DND-41 (cell line): ENCODE measurements at places on chromosomes 5 and 9.

GRCh38 chr5:6418679-6419276 is 29.9 kb upstream of the UBE2QL1 start:
- no peak for DNase-seq

DNA sequence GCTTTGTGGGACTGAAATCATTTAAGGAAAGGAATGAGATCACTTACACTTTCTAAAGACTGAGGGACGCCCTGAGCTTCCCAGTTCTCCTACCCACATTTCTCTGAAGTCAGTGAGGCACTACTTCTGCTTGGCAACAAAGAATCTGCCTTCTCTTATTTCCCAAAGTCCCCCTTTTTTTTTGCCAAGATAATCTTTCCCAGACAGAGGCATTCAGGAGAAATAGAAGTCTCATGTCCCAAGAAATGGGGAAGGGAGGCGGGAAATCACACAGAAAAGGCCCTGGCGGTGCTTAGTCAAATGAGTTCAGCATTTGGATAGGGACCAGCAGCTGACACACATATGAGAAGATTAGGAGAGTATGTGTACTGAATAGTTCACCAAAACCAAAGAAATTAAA is 159.7 kb downstream of the MUSK start:
- DNase-seq, result no peak

DNA sequence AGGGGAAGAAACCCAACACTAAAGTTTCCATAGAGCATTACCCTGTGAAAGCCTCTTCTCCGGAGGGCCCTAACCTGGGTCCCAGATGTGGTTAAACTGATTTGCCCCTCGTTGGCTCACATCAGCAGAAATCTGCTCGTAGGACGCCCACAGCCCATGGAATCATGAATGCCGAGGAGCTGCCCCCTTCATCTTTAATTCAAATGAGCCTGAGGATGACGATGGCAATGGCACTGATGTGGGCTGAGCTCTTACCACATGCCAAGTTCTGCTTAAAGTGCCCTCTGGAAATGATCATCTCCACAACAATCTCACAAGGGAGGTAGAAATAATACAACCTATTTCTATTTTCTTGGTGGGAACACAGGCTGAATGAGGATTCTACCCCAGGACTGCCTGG is 183.3 kb downstream of the FSTL4 start:
- DNase-seq, result no peak

GRCh38 chr5:33509036-33509435 is 68.3 kb downstream of the TARS1 start:
- DNase-seq, result no peak

- no peak for DNase-seq
Observed at GRCh38 chr9:1369297-1369696, 319.1 kb downstream of the DMRT2 start.

GRCh38 chr5:133683646-133684596 is 71.6 kb upstream of the FSTL4 start:
- DNase-seq, result no peak

- no peak for DNase-seq
Observed at GRCh38 chr9:130918101-130918825, 20.8 kb downstream of the FIBCD1 start.

DNA sequence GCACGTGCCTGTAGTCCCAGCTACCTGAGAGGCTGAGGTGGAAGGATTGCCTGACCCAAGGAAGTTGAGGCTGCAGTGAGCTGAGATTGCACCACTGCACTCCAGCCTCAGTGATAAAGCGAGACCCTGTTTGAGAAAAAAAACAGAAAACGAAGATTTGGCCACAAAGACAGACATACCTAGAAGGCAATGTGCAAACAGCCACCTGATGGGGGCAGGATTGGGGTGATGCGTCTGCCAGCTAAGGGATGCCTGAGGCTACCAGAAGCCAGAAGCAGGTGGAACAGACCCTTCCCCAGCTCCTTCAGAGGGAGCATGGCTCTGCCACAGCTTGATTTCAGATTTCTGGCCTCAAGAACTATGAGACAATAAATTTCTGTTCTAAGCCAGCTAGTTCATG is 2.9 kb downstream of the HIGD2A start:
- no peak for DNase-seq

DNA sequence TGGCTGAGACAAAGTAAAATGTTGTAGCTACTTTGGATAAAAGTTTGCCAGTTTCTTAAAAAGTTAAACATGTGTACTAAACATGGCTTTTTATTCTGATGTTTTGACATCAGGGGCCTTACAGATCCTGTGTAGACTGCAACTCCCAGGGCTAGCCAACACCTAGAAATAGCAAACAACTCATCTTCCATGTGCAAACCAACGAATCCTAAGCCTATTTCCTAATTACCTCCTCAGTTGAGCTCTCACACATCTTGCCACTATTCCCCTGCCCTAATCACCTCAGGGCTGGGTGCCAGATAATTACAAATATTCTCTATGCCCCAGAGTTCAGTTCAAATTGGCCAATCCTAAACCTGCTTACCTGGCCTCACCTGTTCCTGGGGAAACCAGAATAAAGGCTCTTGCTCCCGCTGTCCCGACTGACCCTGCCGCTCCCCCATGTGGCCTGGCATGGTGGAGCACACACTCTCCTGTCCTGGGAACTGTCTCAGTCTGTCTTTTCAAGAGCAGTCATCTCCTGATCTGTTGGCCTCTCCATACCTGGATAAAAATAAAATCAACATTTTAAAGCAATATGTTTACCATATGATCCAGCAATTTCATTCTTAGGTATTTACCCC is 37.1 kb upstream of the FAM169A start:
- no peak for DNase-seq

GRCh38 chr5:134249469-134250379 is 23.9 kb upstream of the PPP2CA start:
- DNase-seq, result no peak

DNA sequence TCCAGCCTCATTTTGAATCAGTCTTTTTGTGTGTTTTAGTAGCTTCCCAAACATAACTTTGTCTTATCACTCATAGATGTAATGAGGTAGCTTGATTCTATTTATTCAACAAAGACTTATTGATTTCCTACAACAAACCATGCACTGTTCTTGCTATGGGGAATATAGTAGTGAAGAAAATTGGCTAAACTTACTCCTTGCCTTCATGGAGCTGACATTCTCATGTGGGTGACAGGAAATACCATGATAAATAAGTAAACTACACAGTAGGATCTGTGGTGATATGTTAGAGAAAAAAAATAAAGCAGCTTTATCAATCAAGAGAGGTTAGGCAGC is 255.7 kb upstream of the TNC start:
- no peak for DNase-seq

DNA sequence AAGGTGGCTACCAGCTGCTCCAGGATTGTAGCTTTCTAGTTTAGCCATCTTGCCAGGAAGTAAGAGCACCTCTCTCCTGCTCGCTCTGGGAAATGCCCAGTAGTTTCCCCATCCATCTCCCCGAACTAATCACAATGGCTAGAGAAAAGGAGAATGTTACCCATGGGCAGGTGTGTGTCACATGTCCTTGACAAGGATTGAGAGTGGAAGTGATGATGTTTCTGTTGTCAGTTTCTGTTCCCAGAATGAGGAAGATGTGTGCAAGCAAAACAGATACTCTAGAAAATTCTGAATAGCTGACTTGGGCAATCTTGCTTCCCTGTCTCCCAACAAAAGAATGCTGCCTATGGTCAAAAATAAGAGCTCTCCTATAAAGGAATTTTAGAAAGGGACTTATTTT is 429.5 kb downstream of the EBF1 start:
- DNase-seq, result no peak
